ENCODE measurements at places on chromosomes 11 and 22.

- no peak for DNase-seq
These were observed 27.8 kb downstream of the GDPD5 start for GRCh38 chr11:75497788-75498409.

- DNase-seq: peak; percentile 11
These were observed at the start of gene BSX for GRCh38 chr11:122981388-122982264. Gene BSX (minus strand): TSS chr11:122981834. CDS start chr11:122981671, 163 bp downstream.

DNA sequence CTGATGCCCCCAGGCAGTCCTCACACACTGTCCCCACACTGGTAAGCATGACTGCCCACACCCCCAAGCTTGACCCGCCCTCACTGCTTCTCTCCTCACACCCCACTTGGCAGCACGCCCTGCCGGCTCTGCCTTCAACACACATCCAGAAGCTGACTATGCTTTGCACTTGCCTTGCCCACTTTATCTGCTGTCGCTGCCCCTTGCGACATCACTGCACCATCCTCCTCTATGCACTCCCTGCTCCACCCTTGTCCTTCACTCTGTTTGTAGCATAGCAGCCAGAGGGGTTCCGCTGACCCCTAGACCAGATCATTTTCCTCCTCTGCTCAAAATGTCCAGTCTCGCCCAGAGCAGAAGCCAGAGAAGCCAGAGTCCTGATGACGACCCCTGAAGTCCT is 25.3 kb upstream of the SLC25A1 start:
- no peak for DNase-seq

GRCh38 chr22:29225422-29226090 is 19.9 kb downstream of the EMID1 start:
- DNase-seq: no peak

GRCh38 chr22:50194037-50194805 is 6.6 kb upstream of the SELENOO start:
- no peak for DNase-seq

DNA sequence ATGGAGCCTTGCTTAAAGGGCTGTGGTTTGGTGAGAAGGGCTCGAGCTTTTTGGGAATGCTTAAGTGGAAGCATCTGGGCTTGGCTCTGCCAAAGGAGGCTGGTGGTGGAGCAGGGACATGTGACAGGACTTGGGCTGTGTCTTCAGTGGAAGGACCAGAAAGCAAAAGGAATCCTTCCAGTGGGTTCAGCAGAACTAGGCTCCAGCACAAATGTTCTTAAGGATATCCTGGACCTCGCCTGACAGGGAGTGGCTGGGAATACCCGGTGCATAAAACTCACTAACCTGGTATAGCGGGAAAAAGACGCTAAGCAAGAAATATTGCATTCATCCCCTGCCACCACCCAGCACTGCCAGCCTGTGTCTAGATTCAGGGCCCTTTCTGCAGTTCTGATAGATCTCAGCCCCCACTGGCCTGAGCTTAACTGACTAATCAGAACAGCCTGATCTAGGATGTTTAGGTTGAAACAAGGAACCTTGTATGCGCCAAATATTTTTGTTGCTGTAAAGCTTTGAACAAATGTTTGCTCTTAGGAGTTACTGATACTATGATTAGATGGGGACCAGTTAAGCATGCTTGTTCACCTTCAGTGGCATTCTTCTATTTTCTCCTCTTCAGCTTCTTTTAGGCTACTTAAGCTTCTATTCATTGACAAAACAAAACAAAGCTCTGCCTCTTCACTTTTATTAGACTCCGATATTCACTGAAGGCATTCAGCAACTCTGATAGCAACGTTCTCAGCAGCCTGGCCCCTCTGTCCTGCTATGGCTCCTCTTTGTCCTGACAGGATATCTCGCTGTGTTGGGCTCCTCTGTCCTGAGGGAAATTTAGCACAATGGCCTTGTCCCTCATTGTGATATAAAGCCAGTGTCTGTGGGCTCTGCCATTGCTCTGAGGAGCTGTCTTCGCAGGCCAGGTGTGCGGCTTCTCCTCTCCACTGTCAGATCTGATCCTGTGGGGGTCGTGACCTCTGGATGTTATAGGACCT is 25.0 kb downstream of the PPFIBP2 start:
- DNase-seq: no peak

DNA sequence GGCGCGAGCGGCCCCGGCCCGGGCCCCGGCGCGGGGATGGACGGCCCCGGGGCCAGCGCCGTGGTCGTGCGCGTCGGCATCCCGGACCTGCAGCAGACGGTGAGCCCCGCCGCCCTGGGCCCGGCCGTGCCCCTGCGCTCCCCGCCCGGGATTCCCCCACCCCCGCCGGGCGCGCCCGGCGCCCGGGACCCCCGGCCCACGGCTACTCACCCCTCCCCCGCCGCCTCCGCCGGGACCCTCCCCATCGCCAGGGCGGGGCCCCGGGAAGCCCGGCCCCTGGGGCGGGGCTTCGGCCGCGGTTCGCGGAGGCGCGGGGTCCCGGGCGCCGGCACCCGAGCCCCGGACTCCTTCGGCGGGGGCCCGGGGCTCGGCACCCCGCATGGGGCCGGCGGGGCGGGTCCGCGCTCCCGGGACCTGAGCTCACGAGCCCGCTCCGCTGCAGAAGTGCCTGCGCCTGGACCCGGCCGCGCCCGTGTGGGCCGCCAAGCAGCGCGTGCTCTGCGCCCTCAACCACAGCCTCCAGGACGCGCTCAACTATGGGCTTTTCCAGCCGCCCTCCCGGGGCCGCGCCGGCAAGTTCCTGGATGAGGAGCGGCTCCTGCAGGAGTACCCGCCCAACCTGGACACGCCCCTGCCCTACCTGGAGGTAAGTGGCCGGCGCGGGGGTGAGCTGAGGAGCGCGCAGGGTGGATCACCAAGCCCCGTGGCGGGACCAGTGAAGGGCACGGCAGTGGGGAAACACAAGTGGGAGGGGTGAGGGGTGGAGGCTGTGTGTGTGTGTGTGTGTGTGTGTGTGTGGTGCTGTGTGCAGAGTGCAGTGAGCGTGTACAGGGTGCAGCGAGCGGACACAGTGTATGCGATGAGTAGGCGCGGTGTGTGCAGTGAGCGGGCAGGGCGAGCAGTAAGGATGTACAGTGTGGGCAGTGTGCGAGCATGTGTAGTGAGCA is 2.3 kb downstream of the SHANK3 start:
- DNase-seq: peak; percentile 85

GRCh38 chr11:44592125-44592940 is 26.9 kb downstream of the CD82 start:
- DNase-seq: no peak

GRCh38 chr11:60242740-60243239 is at the start of gene MS4A4E:
Gene MS4A4E (minus strand): TSS chr11:60243137. CDS start chr11:60230055, 13,082 bp downstream.
- DNase-seq: no peak

DNA sequence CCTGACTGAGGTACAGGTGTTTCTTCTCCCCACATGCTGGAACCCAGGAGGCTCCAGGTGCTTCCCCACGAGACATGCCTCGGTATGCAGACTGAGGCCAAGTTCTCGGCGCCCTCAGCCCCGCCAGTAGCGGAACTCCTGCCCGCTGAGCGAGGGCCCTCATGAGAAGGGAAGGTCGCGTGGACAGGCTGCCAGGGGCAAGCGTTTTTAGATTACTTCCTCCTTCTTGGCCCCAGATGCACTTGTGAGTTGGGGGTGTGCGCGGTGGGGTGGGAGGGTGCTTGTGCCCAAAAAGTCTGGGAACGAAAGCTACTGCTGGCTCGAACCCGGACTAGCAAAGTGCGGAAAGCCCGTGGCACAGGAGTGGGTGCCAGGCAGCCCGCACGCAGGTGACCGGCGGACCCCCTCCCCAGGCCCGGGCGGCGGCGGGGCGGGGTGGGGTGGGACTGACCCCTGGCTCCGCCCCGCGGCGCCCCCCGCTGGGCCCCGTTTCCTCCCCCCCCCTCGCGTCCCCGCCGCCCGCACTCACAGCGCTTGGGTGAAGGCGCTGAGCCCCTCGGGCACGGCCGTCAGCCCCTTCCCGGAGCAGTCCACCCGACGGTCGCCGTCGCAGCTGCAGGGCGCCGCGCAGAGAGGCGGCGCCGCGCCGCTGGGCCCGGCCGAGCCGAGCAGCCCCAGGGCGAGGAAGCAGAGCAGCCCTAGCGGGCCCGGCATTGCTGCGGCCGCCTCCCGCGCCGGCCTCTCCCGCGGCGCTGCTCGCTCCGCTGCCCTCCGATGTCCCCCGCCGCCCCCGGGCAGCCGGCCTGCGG is 797 bp downstream of the LGR4 start:
- DNase-seq: peak; percentile 43

DNA sequence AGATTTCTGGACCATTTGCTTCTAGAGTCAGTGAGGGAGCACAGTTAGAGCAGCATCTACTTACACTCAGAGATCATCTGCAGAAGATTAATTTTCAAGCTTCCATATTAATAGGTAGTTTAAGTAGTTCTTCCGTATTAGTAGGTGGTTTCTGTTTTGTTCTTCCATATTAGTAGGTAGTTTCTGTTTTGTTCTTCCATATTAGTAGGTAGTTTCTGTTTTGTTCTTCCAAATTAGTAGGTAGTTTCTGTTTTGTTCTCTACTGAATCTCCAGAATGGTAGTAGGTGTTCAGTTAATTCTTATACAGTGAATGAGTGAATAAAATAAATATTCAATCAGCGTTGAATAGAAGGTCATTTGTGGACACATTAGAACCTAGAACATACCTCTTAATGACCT is 175.7 kb downstream of the TMEM135 start:
- no peak for DNase-seq

- DNase-seq: no peak
These were observed 107.9 kb downstream of the BBOX1 start for GRCh38 chr11:27148506-27148905.

DNA sequence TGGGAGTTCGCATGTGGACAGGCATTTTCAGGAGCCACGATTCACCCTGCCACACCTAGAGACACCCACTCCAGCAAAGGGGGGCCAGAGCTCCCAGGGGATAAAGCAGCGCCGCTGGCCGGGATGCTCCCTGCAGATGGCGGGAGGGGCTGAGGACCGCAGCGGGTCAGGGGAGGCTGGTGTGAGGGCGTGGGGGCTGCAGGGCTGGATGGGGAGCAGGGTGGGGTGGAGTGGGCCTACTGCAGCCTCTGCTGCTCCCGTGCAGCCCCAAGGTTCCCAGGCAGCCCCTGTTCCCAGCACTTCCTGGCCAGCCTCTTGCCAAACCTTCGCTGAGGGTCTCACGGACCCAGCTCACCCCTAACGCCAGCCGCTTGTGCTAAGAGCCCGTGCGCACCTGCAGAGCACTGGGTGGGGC is 13.0 kb downstream of the MUC5B start:
- DNase-seq: no peak

DNA sequence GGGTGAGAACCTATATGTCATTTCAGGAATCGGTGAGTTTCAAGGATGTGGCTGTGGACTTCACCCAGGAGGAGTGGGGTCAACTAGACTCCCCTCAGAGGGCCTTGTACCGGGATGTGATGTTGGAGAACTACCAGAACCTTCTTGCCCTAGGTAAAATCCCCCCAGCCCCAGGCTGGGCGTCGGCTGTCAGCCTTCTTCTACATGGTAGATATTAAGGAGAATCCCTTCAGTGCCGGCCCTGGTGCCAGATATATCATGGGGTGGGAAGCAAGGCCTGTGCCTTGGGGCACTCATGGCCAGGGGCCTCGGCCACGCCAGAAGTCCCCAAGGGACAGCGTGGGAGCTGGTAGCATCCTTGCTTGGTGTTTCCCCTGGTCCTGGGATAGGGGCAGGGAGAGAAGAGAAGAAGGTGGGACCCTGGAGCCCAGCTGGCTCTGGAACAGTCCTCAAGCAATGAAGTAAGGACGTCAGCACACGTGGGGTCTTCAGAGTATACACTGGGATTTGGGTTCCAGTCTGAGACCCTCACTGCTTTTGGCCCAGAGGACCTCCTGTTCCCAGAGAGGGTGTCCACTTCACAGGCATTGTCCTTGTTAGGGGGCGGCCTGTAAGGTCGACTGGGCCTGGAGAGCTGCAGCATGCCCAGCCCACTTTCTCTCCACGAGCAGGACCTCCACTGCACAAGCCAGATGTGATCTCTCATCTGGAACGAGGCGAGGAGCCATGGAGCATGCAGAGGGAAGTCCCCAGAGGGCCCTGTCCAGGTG is 6.8 kb downstream of the ZNF74 start:
- DNase-seq: no peak

All from LoVo (cell line).